Sigmoid colon (tissue), 7 donors: ENCODE measurements at places on chromosomes 5 and 9. TPM values are rescaled to one million over a fixed set of nuclear protein-coding genes. Genes with fewer than 3 reads are reported as not detected.
A peak's percentile ranks its signal among the peaks of the same experiment; 100 is the strongest.

- no peak overlapping the region for H3K27ac ChIP-seq
- H3K4me3 ChIP-seq: no peak overlapping the region
- DNase-seq: no peak
- no peaks in the 10 kb centered on the region for H3K36me3 ChIP-seq
Measured at GRCh38 chr9:90684736-90685135, 42.1 kb upstream of the DIRAS2 start.

DNA sequence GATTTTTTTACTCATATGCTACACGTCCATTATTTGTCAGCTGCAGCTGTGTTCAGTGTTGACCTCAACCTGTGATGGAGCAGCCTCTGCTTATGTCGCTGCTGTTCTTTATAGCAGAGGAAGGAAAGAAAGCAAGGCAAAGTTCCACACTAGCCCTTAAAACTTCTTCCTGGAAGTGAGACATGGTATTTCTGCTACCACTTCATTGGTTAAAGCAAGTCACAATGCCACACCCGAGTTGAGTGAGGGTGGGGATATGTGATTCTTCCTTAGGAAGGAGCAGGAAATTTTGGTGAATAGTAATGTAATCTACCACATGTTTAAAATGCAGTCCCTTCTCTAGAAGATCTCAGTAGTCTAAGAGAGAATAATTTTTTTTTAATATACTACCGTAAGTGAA lies 224.8 kb upstream of the DMRT1 start:
- H3K27ac ChIP-seq: peak overlapping the region; percentile 73
- no peaks in the 10 kb centered on the region for H3K4me1 ChIP-seq
- no peaks in the 10 kb centered on the region for H3K27me3 ChIP-seq
- H3K36me3 ChIP-seq: no peaks in the 10 kb centered on the region

- H3K4me3 ChIP-seq: peak overlapping the region; percentile 46
- peaks cover 19% of the 10 kb centered on the region for H3K4me1 ChIP-seq
- no peak for DNase-seq
- no peak overlapping the region for H3K27ac ChIP-seq
Measured at GRCh38 chr5:176610435-176610773, 448 bp upstream of the GPRIN1 start.

The OR1J2 gene
- not detected for total RNA-seq

- no peaks in the 10 kb centered on the region for H3K27me3 ChIP-seq
- H3K4me3 ChIP-seq: no peak overlapping the region
- DNase-seq: peak; percentile 66
- no peaks in the 10 kb centered on the region for H3K4me1 ChIP-seq
Measured at GRCh38 chr5:116411101-116411571, 163.5 kb downstream of the SEMA6A start.

GRCh38 chr9:70746760-70747159 lies 332.3 kb upstream of the KLF9 start:
- no peaks in the 10 kb centered on the region for H3K36me3 ChIP-seq
- no peaks in the 10 kb centered on the region for H3K27me3 ChIP-seq
- H3K4me3 ChIP-seq: no peak overlapping the region
- no peak for DNase-seq

DNA sequence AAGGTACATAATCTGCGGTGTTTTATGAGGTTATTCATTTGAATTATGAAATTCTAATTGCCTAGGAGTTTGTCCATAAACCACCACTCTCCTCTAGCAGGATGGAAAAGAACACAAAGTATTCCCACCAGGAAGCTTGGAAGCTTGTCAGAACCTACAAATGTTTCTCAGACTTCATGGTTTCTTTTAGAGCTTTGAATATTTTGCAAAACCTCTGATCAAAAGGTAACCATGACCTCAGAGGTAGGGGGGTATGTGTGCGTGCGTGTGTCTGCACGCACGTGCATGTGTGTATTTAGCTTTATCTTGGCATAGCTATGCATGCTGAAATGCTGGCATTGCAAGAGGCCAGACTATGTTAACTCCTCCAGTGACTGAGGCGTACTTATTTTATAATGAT lies 847.0 kb downstream of the TLE1 start:
- no peak overlapping the region for H3K4me3 ChIP-seq
- no peaks in the 10 kb centered on the region for H3K4me1 ChIP-seq
- H3K27me3 ChIP-seq: no peaks in the 10 kb centered on the region

GRCh38 chr5:175823731-175824525 lies 47.5 kb upstream of the CPLX2 start:
- no peak overlapping the region for H3K4me3 ChIP-seq
- H3K27me3 ChIP-seq: no peaks in the 10 kb centered on the region
- H3K27ac ChIP-seq: no peak overlapping the region
- H3K36me3 ChIP-seq: no peaks in the 10 kb centered on the region
- no peak for DNase-seq
- no peaks in the 10 kb centered on the region for H3K4me1 ChIP-seq

GRCh38 chr5:56088967-56089829 lies 94.4 kb upstream of the IL6ST start:
- no peak for DNase-seq
- no peaks in the 10 kb centered on the region for H3K36me3 ChIP-seq
- no peaks in the 10 kb centered on the region for H3K27me3 ChIP-seq
- no peak overlapping the region for H3K27ac ChIP-seq

GRCh38 chr5:139825690-139826089 lies 30.1 kb downstream of the PSD2 start:
- no peak overlapping the region for H3K4me3 ChIP-seq
- no peaks in the 10 kb centered on the region for H3K4me1 ChIP-seq
- DNase-seq: peak; percentile 39

The HSD17B4 gene
- 91.2 TPM for total RNA-seq

The ALDH1A1 gene
- 353 TPM for total RNA-seq

GRCh38 chr5:59182760-59183159 lies 599.9 kb downstream of the RAB3C start:
- no peak overlapping the region for H3K4me3 ChIP-seq
- H3K27ac ChIP-seq: no peak overlapping the region
- H3K36me3 ChIP-seq: no peaks in the 10 kb centered on the region
- peaks cover 9% of the 10 kb centered on the region for H3K4me1 ChIP-seq
- H3K27me3 ChIP-seq: no peaks in the 10 kb centered on the region
- no peak for DNase-seq

The B4GALT7 gene
- 14.3 TPM for total RNA-seq

The ANKRD34B gene
- not detected for total RNA-seq

- no peaks in the 10 kb centered on the region for H3K4me1 ChIP-seq
- H3K27ac ChIP-seq: no peak overlapping the region
- peaks cover 60% of the 10 kb centered on the region for H3K36me3 ChIP-seq
- H3K27me3 ChIP-seq: no peaks in the 10 kb centered on the region
- DNase-seq: no peak
Measured at GRCh38 chr5:66171349-66172344, 27.5 kb downstream of the SREK1 start.

DNA sequence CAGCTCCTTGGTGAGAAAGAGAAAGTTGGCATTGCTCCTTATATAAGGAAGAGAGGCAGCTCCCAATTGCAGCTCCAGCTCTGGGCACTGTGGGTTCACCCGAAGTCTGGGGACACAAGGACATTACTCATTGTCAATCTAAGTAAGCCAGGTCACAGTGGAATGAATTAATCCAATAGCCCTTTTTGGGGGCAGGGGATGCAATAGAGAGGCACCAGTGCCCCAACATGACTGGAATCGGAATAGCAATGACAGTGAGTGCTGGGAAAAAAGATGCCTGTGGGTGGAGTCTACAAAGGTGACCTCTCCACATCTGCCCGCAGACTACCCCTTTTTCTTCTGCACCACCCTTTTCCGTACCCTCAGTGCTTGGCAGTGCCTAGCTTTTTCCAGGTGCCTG lies 11.1 kb upstream of the NEUROG1 start:
- H3K4me1 ChIP-seq: peaks cover 19% of the 10 kb centered on the region
- peaks cover 34% of the 10 kb centered on the region for H3K27me3 ChIP-seq
- no peaks in the 10 kb centered on the region for H3K36me3 ChIP-seq
- no peak for DNase-seq
- no peak overlapping the region for H3K4me3 ChIP-seq

GRCh38 chr5:58081435-58081834 lies 378.5 kb downstream of the PLK2 start:
- H3K4me3 ChIP-seq: no peak overlapping the region
- no peak for DNase-seq
- no peaks in the 10 kb centered on the region for H3K36me3 ChIP-seq
- H3K4me1 ChIP-seq: no peaks in the 10 kb centered on the region

DNA sequence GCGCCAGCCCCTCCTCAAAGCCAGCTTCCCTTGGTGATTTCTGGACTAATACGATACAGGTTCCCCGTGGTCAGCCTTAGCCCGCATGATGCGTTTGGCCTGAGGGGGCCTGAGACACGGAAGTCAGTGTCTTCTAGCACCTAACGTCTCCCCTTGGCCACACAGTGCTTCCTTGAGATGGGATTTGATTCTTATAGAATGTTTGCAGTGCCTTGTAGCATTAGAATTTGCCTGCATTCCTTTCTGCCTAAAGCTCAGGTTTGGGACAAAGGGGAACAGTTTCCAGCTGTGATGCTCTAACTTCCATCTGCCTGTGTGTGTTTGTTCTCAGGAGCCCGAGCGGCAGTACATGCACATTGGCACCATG lies 34.4 kb downstream of the CFAP90 start:
- DNase-seq: no peak
- no peaks in the 10 kb centered on the region for H3K27me3 ChIP-seq
- no peak overlapping the region for H3K4me3 ChIP-seq
- H3K27ac ChIP-seq: no peak overlapping the region
- no peaks in the 10 kb centered on the region for H3K4me1 ChIP-seq

- no peak overlapping the region for H3K4me3 ChIP-seq
- no peaks in the 10 kb centered on the region for H3K27me3 ChIP-seq
- no peaks in the 10 kb centered on the region for H3K36me3 ChIP-seq
- no peak overlapping the region for H3K27ac ChIP-seq
- DNase-seq: no peak
Measured at GRCh38 chr5:15516486-15516885, 16.5 kb downstream of the FBXL7 start.

- H3K27me3 ChIP-seq: no peaks in the 10 kb centered on the region
- H3K4me1 ChIP-seq: no peaks in the 10 kb centered on the region
- DNase-seq: peak; percentile 40
- H3K36me3 ChIP-seq: no peaks in the 10 kb centered on the region
- no peak overlapping the region for H3K27ac ChIP-seq
Measured at GRCh38 chr5:132237141-132237540, 9.5 kb upstream of the P4HA2 start.

DNA sequence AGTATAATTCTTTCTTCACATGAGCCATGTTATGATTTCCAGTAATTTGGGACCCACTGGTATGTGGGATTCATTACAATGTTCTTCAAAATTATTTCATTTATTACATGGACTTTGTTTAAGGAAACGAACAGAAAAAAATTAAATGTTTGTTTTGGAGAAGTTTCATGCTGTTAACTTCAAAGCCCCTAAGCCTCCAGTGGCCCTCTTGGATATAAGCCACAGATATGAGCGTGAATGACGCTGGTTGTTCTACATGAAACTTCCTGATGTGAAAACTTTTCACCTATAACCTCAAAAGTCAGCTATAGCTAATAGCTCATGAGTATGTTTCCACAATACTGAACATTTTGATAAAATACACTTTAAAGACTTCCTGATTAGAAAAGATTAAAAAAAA lies 334.2 kb downstream of the PDE4D start:
- no peaks in the 10 kb centered on the region for H3K36me3 ChIP-seq
- H3K4me1 ChIP-seq: no peaks in the 10 kb centered on the region
- no peak overlapping the region for H3K4me3 ChIP-seq
- no peak overlapping the region for H3K27ac ChIP-seq
- no peak for DNase-seq

DNA sequence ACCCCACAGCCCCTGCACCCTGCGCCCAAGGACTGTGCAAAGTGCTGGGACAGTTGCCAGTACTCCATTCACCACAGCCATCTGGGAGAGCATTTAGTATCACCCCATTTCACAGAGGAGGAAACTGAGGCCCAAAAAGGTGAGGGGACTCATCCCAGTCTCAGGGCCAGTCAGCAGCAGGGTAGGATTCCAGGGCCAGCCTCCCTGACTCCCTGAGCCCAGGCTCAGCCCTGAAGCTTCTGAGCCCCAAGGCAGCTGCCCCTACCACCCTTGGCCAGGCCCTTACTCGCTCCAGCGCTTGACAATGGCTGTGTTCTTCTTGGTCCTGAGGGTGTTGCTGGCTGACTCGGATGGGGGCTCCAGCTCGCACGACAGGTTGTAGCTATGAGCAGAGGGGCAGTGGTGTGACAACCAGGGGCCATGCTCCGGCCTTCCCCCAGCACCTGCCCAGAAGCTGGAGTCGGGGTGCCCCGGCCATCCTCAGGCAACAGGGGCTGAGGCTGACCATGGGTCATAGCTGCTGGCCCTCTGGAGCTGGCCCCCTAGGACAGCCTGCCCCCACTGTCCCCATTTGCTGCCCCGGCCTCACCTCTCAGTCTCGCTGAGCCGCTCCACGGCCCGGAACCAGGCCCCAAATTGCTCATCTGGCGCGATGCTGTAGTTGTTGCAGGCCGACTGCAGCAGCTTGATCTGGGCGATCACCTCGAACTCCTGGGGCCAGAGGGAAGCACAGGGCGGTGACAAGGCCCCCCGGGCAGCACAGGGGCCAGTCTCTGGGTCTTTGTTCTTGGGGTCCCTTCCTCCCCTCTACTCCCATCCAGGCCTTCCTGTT lies 18.6 kb downstream of the RALGDS start:
- no peak for DNase-seq
- no peaks in the 10 kb centered on the region for H3K4me1 ChIP-seq
- no peak overlapping the region for H3K27ac ChIP-seq
- no peaks in the 10 kb centered on the region for H3K27me3 ChIP-seq
- no peak overlapping the region for H3K4me3 ChIP-seq

DNA sequence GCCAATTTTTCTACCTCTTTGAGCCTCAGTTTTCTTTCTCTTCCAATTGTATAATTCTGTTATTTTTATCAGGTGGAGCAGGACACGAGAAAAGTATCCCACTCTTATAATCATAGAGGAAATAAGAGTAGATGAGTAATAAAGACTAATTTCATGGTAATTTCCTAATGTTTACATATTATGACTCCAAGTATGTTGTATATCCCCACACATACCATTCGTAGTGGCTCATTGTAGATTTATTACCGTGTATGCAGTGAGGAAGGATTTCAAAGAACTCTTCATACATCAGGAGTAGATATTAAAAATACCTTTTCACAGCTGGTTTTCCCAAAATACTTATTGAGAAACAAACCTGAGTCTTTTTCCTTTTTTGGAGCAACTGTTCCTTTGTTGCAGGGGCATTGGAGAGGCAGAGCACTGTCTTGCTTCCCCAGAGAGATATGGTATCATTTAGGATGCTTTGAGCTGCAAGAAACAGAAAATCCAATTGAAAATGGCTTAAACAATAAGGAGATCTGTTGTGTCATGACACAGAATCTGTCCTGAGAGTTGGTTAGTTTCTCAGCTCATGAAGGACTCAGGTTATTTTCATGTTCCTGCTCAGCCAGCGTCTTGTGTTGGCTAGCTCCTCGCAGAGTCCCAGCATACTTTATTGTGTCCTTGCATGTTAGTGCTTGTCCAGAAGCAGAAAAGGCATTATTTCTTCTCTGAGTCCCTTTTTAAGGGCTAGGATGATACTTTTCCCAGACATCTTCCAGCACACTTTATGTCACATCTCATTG lies 291.2 kb downstream of the ARHGAP26 start:
- H3K27me3 ChIP-seq: no peaks in the 10 kb centered on the region
- DNase-seq: no peak
- peak overlapping the region; percentile 20 for H3K27ac ChIP-seq
- H3K4me3 ChIP-seq: no peak overlapping the region

GRCh38 chr9:73154722-73155121 lies 3.1 kb downstream of the ANXA1 start:
- H3K36me3 ChIP-seq: peaks cover 10% of the 10 kb centered on the region
- no peaks in the 10 kb centered on the region for H3K27me3 ChIP-seq
- peak overlapping the region; percentile 79 for H3K27ac ChIP-seq
- H3K4me1 ChIP-seq: peaks cover 33% of the 10 kb centered on the region
- DNase-seq: no peak

The OR1L1 gene
- total RNA-seq: not detected

The AMBP gene
- not detected for total RNA-seq
